ENCODE measurements at places on chromosomes 16 and 17. TPM values are rescaled to one million over a fixed set of nuclear protein-coding genes. Genes with fewer than 3 reads are reported as not detected.

- no peak overlapping the region for H3K27ac ChIP-seq
- H3K27me3 ChIP-seq: no peaks in the 10 kb centered on the region
- no peaks in the 10 kb centered on the region for H3K4me1 ChIP-seq
- no peak overlapping the region for H3K4me3 ChIP-seq
- no peaks in the 10 kb centered on the region for H3K36me3 ChIP-seq
These were observed 19.0 kb downstream of the ABCC12 start for GRCh38 chr16:48136547-48137360.

DNA sequence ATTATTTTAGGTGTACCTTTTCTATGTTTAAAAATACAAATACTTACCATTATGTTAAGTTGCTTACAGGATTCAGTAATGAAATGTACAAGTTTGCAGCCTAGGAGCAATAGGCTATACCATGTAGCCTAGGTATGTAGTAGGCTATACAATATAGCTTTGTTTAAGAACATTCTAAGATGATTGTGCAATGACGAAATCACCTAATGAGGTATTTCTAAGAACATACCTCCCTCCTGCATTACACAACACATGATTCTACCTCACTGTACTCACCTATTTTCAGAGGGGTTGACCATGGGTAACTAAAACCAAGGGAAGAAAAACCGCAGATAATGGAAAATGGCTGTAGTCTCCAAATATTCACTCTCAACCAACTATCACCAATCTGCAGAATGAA lies 35.3 kb upstream of the TBC1D3K start:
- H3K27ac ChIP-seq: no peak overlapping the region
- H3K27me3 ChIP-seq: no peaks in the 10 kb centered on the region
- H3K36me3 ChIP-seq: no peaks in the 10 kb centered on the region
- no peak for DNase-seq

Gene KRT9
- polyA plus RNA-seq: not detected

DNA sequence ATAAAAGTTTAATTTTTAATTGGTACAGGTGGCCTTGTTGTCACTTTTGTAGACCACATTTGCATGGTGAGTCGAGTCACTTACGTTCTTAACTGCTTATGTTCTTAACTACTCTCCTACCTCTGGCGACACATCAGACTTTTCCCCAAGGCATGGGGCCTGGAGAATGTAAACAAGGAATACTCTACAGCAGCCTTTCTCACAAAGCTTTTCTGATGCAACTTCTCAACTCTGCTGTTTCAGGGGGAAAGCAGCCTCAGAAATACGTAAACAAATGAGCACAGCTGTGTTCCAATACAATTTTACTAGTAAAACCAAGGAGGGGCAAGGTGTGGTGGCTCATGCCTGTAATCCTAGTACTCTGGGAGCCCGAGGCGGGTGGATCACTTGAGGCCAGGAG lies 6.9 kb downstream of the KARS1 start:
- H3K36me3 ChIP-seq: peaks cover 42% of the 10 kb centered on the region
- no peak for DNase-seq
- no peak overlapping the region for H3K4me3 ChIP-seq
- no peak overlapping the region for H3K27ac ChIP-seq
- peaks cover 15% of the 10 kb centered on the region for H3K4me1 ChIP-seq

DNA sequence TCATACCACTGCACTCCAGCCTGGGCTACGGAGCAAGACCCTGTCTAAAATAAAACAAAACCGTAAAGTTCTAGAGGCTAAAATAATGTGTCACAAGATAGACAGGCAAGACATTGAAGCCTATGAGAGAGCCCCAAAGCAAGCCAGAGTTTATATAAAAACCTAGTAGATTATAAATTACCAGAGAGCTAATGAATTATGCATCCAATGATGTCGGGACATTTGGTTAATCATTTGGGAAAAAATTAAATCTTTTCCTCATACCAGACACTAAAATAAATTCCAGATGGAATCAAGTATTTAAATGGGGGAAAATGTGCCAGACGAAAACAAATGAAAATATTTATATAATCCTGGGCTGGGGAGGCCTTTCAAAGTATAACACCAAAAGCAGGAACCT lies 24.2 kb downstream of the CCDC40 start:
- no peak overlapping the region for H3K27ac ChIP-seq
- no peak overlapping the region for H3K4me3 ChIP-seq
- DNase-seq: no peak
- H3K4me1 ChIP-seq: no peaks in the 10 kb centered on the region
- H3K27me3 ChIP-seq: no peaks in the 10 kb centered on the region

GRCh38 chr17:63309021-63309420 lies 137.1 kb downstream of the CYB561 start:
- no peak for DNase-seq
- no peaks in the 10 kb centered on the region for H3K36me3 ChIP-seq
- H3K27ac ChIP-seq: no peak overlapping the region

- H3K27me3 ChIP-seq: no peaks in the 10 kb centered on the region
- H3K4me1 ChIP-seq: peaks cover 49% of the 10 kb centered on the region
- H3K4me3 ChIP-seq: peak within 1 kb of the TSS; percentile 95
These were observed at the start of gene PPP1R9B for GRCh38 chr17:50150354-50151040. TSS of gene PPP1R9B (minus strand) at chr17:50150677. CDS start at chr17:50150513, 164 bp downstream.

GRCh38 chr16:15450624-15451023 lies 16.2 kb downstream of the BMERB1 start:
- no peaks in the 10 kb centered on the region for H3K27me3 ChIP-seq
- no peak overlapping the region for H3K27ac ChIP-seq
- no peak for DNase-seq

- no peak overlapping the region for H3K4me3 ChIP-seq
- H3K4me1 ChIP-seq: no peaks in the 10 kb centered on the region
- no peak for DNase-seq
These were observed 32.2 kb downstream of the TRIM37 start for GRCh38 chr17:59074494-59074893.

- no peak for DNase-seq
- no peaks in the 10 kb centered on the region for H3K27me3 ChIP-seq
- no peaks in the 10 kb centered on the region for H3K4me1 ChIP-seq
- H3K36me3 ChIP-seq: no peaks in the 10 kb centered on the region
These were observed 550.5 kb downstream of the MAF start for GRCh38 chr16:79050063-79050462.

Gene GLTPD2
- 0.16 TPM for polyA plus RNA-seq

Gene TIGD7
- 3.4 TPM for polyA plus RNA-seq

Gene PRRT2
- polyA plus RNA-seq: 0.11 TPM

DNA sequence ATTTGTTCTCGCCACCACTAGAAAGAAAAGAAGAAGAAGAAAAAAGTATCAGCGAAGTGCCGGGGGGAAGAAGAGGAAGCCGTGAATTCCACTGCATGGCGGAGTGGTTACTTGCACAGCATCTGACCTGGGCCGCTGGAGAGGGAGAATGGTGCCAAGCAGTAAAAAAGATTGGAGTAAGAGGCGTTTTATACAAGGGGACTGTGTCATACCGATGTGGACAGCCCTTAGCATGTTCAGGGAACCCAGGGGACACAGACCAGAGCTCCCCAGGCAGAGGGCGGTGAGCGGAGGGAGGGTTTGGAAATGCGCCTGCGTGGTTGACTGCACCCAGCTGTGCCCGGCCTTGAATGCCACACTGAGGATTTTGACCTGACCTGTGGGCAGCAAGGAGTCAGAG lies 52.8 kb downstream of the PLXDC1 start:
- no peaks in the 10 kb centered on the region for H3K36me3 ChIP-seq
- no peaks in the 10 kb centered on the region for H3K27me3 ChIP-seq
- peaks cover 23% of the 10 kb centered on the region for H3K4me1 ChIP-seq
- H3K4me3 ChIP-seq: no peak overlapping the region
- DNase-seq: no peak

Gene TBC1D3
- not detected for polyA plus RNA-seq

Gene CLEC19A
- not detected for polyA plus RNA-seq

Gene CACNG1
- polyA plus RNA-seq: not detected

GRCh38 chr17:72173499-72174116 lies 52.8 kb downstream of the SOX9 start:
- DNase-seq: no peak
- H3K4me3 ChIP-seq: no peak overlapping the region
- H3K36me3 ChIP-seq: no peaks in the 10 kb centered on the region
- no peaks in the 10 kb centered on the region for H3K4me1 ChIP-seq
- H3K27me3 ChIP-seq: no peaks in the 10 kb centered on the region

GRCh38 chr16:576823-577201 lies 7.0 kb downstream of the PIGQ start:
- DNase-seq: no peak
- H3K36me3 ChIP-seq: no peaks in the 10 kb centered on the region
- no peak overlapping the region for H3K4me3 ChIP-seq
- no peaks in the 10 kb centered on the region for H3K27me3 ChIP-seq
- no peaks in the 10 kb centered on the region for H3K4me1 ChIP-seq

Gene CDH13
- 0.05 TPM for polyA plus RNA-seq

Gene ENDOV
- polyA plus RNA-seq: 14.8 TPM

Gene QPRT
- 31.4 TPM for polyA plus RNA-seq

Gene PMFBP1
- polyA plus RNA-seq: 1.3 TPM

GRCh38 chr16:46583036-46583435 lies 38.1 kb downstream of the SHCBP1 start:
- no peak overlapping the region for H3K4me3 ChIP-seq
- no peaks in the 10 kb centered on the region for H3K4me1 ChIP-seq
- H3K36me3 ChIP-seq: peaks cover 8% of the 10 kb centered on the region

GRCh38 chr17:45077643-45078042 lies 16.5 kb downstream of the NMT1 start:
- peaks cover 19% of the 10 kb centered on the region for H3K4me1 ChIP-seq
- peak; percentile 41 for DNase-seq
- H3K27ac ChIP-seq: peak overlapping the region; percentile 53
